M059J (cell line): ENCODE measurements at places on chromosomes 2 and 18.

DNA sequence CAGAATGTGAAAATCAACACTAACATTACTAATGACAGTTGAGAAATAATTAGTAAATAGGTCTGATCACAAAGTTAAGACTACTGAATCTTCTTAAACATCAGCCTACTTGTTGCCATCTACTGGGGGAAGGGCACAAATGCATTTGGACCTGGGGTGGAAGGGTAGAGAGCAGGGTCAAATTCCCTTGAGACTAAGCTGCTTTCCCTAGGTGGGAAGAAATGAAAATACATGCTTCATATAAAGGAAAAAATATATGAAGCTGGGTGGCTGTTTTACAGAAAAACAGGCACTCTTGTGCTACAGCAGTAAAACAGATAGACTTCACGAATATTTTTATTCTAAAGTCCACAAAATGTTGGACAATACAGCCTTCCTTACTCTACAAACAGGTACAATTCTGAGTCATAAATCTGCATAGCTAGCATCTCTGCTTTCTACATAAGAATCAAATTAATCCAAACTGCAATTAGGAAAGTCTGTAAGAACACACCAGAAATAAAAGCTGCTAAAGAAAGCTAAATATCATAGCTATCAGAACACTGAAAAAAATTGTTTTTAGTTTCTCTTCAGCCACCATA is 10.9 kb downstream of the TRIP12 start:
- peak; percentile 26 for DNase-seq

- no peak for DNase-seq
Observed at GRCh38 chr2:124162256-124162655, 137.2 kb downstream of the CNTNAP5 start.

- peak; percentile 9 for DNase-seq
Observed at GRCh38 chr2:180319586-180320405, 312.7 kb upstream of the CWC22 start.

GRCh38 chr18:26771524-26771923 is 94.0 kb downstream of the AQP4 start:
- peak; percentile 20 for DNase-seq

DNA sequence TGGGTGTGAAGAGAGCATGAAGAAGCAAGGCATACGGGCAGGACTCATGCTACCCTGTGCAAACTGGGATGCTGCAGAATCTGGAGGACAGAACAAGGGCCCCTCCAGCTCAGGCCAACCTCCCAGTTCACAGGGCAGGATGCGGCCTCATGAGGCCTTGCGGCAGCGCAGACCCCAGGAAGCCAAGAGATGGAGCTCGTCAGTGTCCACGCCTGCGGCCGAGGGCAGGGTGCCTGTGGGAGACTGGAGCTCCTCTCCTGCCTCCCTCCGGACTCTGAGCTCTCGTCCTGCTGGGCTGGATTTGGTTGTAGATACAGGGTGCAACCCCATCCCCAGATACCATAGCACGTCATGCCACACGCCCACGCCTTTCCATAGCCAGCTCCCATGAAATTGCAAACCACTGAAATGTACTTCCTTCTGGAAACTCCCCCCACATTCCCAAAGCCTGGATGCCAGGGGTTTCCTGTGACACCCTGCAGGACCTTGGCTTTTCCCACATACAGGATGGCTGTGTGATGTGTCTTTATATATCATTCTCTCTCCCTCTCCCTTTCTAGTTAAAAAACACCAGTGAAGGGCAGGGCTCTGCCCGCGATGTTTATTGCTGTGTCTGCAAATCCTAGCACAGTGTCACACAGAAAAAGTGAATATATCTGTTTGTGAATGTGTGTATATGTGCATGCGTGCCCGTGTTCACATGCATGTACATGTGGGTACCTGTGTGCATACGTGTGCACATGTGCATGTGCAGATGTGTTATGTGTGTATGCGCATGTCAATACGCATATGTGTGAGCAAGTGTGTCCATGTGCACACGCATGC is 12.3 kb upstream of the SNTG2 start:
- no peak for DNase-seq

DNA sequence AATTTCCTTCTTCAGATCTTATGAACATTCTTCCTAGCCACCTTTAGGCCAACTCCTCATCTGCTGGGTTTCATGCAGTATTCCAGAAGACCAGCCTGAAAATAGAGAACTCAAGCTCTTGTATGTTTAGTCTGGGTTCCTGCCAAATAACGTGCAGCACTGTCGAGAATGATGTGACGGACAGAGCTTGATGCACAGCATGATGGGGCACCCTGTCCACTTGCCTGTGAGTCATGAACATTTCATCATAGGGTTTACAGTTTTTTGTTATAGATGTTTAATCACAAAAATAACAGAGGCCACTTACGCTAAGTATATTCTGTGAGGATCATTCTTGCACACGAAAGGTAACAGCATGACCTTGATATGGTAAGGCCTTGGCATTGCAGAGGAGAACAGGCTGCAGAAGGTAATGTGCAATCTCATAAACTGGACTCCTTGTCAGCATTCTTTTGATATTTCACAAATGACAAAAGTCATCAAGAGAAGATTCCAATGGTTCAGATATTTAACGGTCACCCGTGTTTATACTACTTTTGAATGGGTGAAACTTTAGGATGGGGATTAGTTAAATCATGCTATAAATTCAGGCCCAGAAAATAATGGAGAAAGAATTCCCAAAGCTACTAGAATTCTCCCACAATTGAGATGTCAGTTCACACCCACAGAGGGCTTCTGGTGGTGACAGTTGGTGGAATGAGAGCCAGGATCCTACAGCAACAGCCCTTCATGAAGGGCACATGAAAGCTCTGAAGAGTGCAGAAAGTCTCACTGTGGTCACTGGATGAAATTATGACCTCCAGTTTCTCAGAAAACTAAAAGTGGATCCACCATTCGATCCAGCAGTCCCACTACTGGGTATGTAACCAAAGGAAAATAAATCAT is 396.1 kb upstream of the RAB12 start:
- peak; percentile 81 for DNase-seq

- DNase-seq = no peak
Observed at GRCh38 chr2:237691029-237691907, 63.9 kb downstream of the LRRFIP1 start.

DNA sequence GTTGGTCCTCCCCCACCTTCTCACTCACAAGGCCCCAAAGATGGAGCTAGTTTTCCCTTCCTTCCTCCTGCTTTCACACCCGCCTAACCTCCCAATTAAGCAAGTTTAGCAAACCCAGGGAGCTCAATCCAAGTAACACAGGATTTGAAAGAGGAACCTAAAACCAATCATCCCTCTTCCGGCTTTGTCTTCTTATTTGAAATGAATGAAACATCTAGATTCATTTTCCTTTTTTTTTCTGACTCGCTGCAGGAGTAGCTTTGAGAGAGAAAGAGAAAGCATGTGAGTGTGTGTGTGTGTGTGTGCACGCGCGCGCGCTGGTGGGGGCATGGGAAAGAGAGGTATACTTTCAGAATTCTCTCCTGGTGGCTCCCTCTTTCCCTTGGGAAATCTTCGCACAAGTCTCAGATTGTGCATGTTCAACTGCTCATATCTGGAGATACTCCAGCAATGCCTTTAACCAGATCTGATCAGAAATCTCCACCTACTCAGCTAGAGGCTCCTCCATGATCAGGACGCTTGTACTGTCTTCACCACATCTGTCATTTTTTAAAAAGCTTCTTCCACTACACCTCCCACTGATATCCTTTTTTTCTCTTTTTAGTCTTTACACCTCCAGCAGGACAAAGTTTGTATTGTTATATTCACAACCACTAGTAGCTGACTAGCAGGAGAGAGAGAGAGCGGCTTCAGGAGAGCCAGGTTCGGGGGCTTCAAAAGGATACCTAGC is 1.7 kb downstream of the SLC8A1 start:
- no peak for DNase-seq

DNA sequence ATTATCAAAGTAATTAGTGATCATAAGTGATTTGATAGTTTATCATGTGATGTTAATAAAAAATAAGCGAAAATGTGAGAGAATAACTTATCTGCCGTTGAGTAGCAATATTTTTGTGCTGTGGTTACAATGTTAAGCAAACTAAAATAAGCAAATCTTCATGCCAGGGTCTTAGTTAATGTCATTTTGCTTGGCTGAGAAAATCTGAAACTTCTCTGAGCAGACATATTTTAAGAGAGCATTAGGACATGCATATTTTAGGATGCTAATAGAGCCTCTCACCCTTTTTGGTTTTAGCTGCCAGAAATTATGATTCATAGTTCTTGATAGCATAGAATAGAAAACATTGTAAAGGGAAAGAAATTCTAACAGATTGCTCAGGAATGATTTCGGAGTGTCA is 233.5 kb upstream of the ZEB2 start:
- DNase-seq = no peak

GRCh38 chr2:97704989-97705388 is 8.4 kb upstream of the ZAP70 start:
- DNase-seq = no peak

DNA sequence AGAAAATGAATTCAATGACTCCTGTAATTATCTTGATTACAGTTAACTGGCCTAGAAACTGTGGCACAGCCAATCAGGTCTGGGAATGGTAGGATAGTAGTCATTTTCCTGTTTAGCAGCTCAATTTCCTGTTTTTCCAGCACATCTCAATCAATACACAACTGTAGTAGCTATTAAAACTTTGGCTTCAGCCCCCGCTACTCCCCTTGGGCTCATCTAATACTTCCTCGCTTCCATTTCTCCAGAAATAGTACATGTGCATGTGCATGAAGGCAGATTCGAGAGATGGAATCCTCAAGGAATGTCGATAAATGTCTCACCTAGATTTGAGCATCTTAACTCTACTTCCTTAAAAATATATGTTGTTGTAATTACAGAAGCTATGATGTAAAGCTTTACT is 9.7 kb downstream of the COBLL1 start:
- DNase-seq = no peak
